Trophoblast cell (in vitro differentiated cells and primary cell): ENCODE measurements at places on chromosomes 4 and X.

DNA sequence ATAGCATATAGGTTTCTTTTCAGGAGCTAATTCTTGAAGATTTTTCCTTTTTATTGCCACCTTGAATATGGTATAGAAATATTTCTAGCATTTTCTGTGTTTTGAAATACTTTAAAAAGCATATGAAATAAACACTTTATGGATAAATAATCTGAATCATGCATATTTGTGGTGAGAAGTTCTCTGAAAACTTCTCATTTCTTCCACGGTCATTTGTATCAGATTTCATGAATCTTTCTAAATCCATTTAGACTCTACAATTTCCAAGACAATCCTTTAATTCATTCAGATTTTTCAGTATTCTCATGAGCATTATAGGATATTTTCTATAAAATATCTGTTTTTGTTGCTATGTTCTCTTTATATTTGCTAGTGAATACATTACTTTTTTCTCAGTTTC is 16.2 kb upstream of the CA5B start:
- DNase-seq, result no peak

DNA sequence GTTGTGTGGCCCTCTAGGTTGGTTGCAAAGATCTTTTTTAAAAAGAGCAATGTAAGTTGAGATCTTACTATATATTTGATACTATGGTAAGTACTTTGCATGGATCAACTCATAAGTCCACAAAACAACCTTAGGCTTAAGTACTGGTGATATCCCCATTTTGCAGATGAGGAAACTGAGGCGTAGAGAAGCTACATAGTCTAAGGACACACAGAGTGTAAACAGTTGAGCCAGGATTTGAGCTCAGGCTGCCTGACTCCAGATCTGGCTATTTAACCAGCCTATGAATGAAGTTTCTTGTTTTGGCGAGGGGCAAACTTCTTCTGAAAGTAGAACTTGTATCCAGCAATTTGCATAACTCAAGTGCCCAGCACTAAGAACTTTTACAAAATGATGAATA is 38.6 kb upstream of the STX18 start:
- DNase-seq, result no peak

GRCh38 chrX:40143001-40143400 is 45.2 kb upstream of the BCOR start:
- DNase-seq, result no peak

DNA sequence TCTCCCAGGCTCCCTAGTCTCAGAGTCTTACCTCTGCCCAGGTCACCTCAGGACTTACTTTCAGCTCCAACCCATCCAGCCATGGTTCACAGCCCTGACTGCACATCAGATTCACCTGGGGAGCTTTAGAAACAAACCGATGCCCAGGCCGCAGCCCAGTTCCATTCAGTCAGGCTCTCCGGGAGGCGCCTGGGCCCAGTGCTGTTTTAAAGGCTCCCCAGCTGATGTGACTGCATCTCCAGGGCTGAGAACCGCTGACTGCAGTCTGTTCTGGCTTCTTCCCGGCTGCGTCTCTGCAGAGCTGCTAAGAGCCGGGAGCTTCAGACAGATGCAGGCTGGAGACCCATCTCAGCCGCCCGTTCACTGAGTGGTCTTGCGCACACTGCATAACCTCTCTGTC is 44.4 kb upstream of the LGI2 start:
- DNase-seq, result no peak

GRCh38 chr4:67394879-67395278 is 150.4 kb downstream of the CENPC start:
- DNase-seq, result peak; percentile 62

- DNase-seq, result no peak
Measured at GRCh38 chr4:181784881-181785280, 458.3 kb upstream of the TENM3 start.

DNA sequence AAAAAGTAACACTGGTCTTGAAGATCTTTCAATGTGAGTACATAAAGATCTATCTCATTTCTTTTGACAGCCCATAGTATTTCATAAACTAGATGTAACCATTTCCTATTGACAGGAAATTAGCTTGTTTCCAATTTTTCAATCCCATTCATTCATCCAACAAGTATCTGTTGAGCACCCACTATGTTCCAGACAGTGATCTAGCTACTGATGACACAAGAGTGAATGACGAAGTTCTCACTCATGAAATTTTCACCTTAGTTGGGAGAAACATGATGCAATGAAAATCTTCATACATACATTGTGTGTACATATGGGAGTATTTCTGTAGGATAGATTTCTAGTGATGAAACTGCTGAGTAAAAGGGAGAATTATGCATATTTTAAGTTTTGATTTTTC is 1.7 kb downstream of the CD38 start:
- peak; percentile 21 for DNase-seq

- no peak for DNase-seq
Measured at GRCh38 chrX:123871309-123871708, 11.5 kb downstream of the XIAP start.

- DNase-seq, result peak; percentile 95
Measured at GRCh38 chr4:1693131-1693896, 9.2 kb upstream of the FAM53A start.

- no peak for DNase-seq
Measured at GRCh38 chr4:137623013-137623412, 90.7 kb upstream of the PCDH18 start.

DNA sequence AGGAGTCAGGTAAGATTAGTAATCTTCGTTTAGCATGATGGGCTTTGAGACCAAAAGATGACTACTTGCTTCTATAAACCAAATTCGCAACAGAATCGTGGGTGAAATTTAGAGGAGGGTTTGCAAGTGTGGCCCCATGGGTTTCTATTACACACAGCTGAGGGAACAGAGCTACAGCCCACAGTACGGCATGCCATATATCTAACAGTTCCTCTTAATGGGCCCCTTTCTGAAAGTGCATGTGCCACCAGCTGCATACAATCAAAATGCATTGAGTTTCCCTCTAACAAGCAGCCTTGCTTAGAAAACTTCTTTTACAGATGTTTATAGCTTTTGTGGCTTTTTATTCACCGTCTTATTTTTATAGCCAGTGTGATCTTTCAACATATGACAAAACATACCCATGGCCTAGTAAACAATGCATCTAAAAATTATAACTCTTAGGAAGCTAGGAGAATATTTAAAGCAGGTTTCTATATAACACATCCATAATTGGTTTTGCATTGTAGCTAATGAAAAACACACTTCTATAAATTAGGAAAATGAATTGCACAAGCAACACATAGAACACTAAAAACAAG is 202.1 kb downstream of the PRDM5 start:
- DNase-seq, result no peak

DNA sequence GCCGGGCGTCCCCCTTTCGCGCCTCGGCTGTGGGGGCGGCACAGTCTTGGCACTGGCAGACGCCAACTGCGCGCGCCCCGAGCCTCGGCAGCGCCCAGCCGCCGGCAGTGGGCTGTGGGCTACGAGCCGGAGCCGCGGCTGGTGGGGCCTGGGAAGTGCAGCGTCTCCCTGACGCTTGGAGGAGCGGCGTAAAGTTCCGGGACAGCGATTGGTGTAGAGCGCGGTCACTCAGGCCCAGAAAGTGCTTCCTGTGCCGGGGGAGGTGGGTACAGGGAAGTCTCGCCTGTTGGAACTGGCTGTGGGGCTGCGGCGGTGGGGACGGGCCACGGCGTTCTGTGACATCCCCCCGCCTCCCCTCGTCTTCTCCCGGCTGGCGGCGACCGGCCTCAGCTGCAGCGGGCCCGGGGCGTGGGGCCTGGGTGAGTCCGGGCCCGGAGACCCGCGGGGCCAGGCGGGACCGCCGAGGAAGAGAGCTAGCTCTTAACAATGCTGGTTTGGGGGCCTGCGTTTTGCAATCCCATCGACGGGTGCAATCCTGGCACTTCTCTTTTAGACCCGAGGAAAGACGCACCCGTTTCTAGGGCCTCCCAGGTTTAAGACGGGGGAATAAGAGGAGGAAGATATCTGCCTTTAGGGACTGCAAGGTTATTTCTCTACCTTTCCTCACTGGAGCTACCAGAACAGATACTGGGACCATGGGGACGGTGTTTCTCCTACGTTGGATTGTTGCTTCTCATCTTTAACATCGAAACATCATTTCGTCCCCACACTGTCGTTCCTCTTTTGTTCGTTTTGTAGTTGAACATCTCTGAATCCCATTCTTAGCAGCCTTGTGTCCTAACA is at the start of the genes RWDD4 and TRAPPC11:
TSS of gene RWDD4 (minus strand) at position 157 of the 843 bp plus-strand sequence. CDS start 233 bp downstream, outside the sequence.
TSS of gene TRAPPC11 (plus strand) at position 265 of the 843 bp plus-strand sequence. CDS start 4,575 bp downstream, outside the sequence.
- DNase-seq, result peak; percentile 98

DNA sequence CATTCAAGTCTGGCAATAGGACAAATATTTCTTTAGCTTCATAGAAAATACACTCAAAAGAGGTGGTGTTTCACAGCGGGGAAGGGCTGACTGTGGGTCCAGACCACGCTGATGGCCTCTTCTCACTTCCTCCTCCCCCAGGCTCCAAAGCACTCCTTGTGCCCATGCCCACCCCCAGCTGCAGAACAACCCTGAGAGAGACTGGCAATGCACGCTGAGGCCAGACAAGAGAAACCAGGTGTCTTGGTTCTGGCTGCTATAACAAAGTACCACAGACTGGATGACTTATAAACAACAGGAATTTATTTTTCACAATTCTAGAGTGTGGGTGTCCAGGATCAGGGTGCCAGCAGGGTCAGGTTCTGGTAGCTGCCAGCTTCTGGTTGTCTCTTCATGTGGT is 386.1 kb downstream of the FBXW7 start:
- DNase-seq, result no peak

GRCh38 chrX:8748855-8749254 is 16.9 kb upstream of the ANOS1 start:
- DNase-seq, result peak; percentile 47

- DNase-seq, result peak; percentile 11
Measured at GRCh38 chrX:66046612-66047235, 6.8 kb upstream of the VSIG4 start.

GRCh38 chr4:69689599-69689998 is 36.6 kb upstream of the UGT2A1 start:
- peak; percentile 71 for DNase-seq

GRCh38 chr4:175656649-175657048 is 155.4 kb downstream of the GPM6A start:
- no peak for DNase-seq

GRCh38 chr4:74671080-74671698 is 123.1 kb downstream of the BTC start:
- peak; percentile 80 for DNase-seq

DNA sequence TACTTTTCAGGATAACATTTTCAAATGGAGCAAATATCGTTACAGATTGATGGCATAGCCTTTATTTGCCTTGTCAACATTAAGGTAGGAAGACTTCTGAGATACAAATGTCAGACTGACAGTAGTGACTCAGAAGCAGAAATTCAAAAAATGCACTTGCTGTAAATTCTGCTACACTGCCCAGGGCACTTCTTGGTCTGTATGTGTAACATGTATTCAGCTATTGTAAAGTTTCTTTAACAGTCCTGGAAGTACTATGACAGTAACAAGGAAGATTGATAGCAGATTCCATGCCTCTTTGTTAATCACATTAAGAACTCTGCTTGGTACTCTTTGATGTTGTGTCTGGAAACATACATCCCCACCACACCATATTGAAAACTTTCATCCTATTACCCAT is 69.6 kb upstream of the PCDH18 start:
- DNase-seq, result peak; percentile 79

- no peak for DNase-seq
Measured at GRCh38 chr4:185700048-185700447, 111.9 kb downstream of the SORBS2 start.

DNA sequence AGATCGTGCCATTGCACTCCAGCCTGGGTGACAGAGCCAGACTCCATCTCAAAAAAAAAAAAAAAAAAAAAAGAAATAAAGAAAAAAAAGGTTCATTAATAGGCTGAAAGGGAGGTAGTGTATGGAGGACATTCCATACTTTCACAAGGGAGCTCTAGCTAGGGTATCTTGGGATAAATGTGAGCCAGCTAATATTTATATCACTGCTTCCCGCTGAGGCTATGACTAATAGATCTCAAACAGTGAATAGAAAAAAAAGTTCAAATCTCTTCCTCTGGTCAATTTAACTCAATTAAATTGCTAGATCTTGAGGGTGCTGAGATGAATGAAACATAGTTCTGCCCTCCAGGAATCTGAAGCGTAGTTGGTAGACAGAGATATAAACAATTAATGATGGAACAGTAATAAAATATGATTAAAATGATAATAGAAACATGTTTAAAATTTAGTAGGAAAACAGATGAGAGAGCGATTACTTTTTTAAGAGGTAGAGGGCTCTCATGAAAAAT is 55.7 kb upstream of the SHISA3 start:
- DNase-seq, result no peak

GRCh38 chr4:24675721-24676389 is 91.5 kb upstream of the DHX15 start:
- no peak for DNase-seq

DNA sequence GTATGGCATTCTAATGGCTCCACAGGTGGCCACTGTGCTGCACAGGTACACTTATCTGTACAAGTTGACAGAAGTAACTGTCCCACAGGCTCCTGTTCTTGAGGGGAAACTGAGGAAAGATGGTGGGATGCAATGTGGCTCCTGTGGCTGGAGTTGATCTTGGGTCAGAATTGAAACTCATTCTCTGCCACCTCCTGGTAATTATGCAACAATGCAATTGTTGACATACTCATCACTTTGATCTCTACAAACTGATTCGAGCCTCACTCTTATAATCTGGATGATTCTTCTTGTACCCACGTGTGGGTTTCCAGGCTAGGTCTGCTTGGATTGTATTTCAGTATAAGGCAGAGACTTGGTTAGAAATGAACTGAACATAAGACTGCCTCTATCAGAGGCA is 148.8 kb downstream of the CCNG2 start:
- no peak for DNase-seq

- DNase-seq, result no peak
Measured at GRCh38 chr4:71692963-71693362, 90.9 kb downstream of the GC start.

- DNase-seq, result no peak
Measured at GRCh38 chr4:181271116-181271640, 972.0 kb upstream of the TENM3 start.
